NB4 (cell line): ENCODE measurements at places on chromosomes 7 and 10.

- DNase-seq, result no peak
Measured at GRCh38 chr10:69559525-69559924, 13.7 kb downstream of the NEUROG3 start.

DNA sequence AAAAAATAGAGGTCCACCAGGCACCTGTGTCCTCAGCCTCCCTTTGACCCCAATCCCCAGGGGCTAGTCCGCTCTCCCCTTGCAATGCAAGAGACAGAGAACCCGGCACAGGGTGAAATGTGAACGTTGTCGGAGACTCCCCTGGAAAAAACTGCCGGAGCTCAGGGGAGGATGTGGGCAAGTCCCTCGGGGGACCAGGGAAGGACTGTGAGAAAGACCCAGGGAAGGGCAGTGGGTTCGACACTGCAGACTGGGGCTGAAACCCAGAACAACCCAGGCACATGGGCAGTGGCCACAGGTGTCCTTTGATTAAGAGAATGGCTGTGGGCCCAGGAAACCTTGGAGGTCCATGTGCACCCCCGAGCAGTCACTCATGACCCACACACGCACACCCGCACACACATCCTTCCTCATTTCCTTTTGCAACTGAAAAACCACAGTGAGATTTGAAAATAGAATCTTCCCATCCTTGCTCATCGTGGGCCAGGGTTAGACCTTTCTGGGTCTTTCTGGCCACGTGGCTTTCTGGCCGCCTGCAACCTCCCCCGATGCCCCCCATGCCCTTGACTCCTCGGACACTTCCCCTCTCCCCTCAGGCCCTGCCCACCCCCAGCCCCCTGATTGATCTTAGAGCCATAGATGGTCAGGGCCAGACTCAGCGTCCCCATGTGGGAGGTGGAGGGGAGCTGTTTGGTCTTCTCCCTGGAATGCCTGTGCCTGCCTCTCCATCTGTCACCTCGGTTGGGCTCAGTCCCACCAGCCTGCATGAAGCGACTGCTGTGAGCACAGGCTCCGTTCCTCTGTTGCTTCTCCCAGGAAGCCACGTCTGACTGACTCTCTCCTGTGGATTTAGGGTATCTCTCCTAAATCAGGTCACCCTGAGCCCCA, 7.9 kb downstream of the LAT2 start:
- peak; percentile 99 for DNase-seq

DNA sequence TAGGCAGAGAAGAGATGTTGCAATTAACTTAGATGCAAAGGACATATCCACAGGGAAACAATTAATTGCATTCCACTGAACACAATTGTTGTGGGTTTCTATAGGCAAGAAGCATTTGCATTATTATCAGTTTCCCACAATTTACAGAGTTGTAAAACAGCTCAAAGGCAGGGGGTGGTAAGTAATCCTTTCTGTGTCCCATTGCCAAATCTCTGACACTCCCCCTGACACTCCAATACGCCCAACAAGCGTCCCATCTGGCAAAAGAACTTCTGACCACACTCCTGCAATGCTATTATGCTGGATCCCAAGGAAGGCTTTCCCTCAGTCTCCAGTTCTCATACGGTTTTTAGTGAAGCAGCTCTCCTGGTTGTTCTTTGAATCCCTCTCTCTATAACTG, 179.8 kb downstream of the CXCL12 start:
- no peak for DNase-seq

DNA sequence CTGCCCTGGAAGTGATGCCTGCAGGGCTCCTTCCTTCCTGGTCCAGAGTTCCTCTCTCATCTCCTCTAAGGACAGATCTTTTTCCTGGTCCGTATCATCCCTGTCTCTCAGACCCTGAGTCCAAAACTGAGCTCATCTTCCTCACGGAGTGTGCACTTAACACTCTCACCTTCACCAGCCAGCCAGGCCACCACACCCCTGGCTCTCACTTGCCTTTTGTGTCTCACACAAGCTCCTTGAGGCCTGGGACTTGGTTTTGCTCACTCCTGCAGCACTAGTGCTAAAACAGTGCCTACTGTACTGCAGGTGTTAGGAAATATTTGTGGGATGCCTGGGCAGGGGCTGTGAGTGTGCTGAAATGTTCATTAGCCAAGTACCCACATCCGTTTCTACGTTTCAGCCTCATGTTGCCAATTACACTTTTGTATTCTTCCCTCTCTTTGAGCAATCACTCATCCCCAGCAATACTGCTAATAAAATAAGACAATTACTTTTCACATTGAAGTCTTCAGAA, 21.4 kb upstream of the PARP12 start:
- peak; percentile 97 for DNase-seq

GRCh38 chr7:15085366-15085765, 182.8 kb upstream of the DGKB start:
- no peak for DNase-seq

GRCh38 chr10:76554478-76554877, 1083.1 kb downstream of the KCNMA1 start:
- no peak for DNase-seq

DNA sequence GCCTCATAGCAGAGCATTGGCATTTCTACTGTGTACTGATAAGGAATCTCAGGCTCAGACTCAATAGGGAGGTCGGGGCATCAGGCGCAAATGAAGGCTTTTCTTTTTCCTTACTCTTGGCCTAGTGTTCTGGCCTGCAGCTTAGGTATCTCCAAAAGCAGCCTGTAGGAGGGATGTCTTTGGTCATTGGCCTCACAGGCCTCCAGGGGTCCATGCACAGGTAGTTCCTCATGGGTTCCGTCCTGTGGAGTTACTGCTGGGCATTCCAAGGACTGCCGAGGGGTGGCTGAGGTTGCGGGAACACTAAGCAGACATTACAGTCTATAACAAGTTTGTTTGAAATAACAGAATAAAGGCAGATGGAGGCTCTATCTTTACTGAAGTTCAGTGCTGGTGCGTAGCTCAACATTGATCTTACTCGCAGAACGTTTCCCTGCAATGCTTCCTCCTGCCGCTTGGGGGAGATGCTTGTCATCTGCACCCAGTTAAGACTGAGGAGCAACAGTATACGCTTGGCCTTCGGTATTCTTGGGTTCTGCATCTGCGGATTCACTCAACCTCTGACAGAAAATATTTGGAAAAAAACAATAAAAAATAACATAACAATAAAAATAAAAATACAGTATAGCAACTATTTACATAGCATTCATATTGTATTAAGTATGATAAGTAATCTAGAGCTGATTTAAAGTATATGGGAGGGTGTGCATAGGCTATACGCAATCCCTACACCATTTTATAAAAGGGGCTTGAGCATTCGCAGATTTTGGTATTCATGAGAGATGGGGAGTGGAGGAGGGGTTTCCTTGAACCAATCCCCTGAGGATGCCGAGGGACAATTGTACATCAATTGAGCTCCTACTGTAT, 58.9 kb downstream of the SH2D4B start:
- peak; percentile 70 for DNase-seq

- DNase-seq, result peak; percentile 44
Measured at GRCh38 chr7:29282819-29283414, 88.3 kb downstream of the CHN2 start.

GRCh38 chr7:1542841-1543747, 12.6 kb downstream of the MAFK start:
- no peak for DNase-seq

GRCh38 chr7:135704698-135705097, 23.3 kb downstream of the SLC13A4 start:
- DNase-seq, result no peak

GRCh38 chr10:75546004-75546403, 114.6 kb downstream of the LRMDA start:
- no peak for DNase-seq

DNA sequence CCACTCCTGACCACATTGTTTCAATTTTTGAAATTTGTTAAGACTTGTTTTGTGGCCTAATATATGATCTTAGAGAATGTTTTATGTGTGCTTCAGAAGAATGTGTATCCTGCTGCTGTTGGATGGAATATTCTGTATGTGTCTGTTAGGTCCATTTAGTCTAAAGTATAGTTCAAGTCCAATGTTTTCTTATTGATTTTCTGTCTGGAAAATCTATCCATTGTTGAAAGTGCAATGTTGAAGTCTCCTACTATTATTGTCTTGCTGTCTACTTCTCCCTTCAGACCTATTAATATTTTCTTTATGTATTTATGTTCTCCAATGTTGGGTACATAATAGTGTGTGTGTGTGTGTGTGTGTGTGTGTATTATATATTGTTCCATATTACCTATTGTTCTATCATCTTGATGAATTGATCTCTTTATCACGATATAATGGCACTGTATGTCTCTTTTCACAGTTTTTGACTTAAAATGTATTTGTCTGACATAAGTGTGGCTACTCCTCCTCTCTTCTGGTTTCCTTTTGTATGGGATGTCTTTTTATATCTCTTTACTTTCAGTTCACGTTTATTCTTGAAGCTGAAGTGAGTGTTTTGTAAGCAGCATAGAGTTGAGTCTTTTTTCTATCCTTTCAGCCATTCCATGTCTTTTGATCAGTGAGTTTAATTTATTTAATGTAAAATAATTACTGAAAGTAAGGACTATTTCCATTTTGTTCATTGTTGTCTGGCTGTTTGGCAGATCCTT, 61.3 kb downstream of the AKR1D1 start:
- no peak for DNase-seq

- no peak for DNase-seq
Measured at GRCh38 chr10:7887174-7887816, 69.0 kb downstream of the TAF3 start.

- no peak for DNase-seq
Measured at GRCh38 chr7:135167365-135167917, 3.1 kb downstream of the CYREN start.

DNA sequence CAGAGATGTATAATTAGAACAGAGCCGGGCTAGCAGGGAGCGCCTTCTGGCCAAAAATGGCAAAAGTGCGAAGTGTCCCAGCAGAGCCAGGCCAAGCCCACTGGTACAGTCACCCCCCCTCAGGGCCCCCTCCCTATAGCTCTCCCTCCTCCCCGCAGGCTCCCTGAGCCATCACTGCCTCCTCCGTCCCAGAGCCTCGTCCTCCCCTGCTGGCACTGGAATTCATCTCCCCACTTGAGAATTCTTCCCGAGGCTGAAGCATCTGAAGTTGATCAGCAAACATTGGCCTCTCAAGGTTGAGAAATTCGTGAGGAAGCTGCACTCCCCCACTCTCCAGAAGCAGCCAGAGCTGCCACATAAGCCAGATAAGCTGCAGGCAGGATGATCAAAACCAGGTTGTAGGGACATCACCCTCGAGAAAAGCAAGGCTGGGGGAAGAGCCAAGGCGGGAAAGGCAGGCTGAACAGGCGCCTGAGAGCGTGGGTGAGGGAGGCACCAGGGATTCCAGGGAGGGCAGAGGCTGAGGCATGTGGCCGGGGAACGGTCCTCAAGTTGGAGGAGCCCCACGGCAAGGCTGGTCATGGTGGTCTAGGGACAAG, 23.4 kb downstream of the CAMK2G start:
- peak; percentile 59 for DNase-seq

DNA sequence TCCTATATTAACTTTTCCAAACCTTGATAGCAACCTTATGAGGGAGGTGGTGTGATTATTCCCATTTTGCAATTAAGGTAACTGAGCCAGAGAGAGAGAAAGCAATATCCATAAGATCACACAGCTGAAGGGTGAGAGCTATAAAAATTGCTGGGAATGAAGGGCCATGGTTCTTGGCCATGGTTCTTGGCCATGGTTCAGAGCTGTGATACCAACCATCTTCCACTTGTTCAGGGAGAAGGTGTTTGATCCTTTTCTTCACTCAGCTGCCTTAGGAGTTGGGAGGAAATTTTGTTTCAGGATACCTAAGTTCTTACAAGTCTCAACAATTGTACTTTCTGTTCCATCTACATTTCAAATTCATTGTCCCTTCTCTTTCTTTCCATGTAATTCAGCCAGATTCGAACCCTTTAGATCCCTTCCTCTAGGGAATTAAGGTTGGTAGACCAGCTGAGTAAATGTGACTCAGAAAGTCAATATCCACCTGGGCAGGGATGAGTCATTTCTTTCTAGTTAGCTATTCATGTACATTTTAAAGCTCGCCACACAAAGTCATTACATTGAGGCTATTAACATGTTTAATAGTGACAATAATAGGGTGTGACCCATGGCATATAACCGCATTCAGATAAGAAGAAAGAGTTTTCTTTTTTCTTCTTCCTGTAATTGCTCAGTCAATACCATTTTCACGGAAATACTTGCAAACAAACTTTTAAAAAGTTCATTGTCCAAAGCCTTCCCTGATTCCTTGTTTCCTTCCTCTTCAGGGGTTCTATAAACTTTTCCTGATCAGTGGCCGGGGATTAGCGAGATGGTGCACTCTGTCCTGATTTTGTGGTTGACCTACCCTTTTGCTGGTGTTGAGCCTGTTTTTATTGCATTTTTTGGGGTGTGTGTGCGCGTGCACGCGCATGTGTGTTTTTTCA, 143.4 kb downstream of the TCF7L2 start:
- peak; percentile 36 for DNase-seq

- DNase-seq, result no peak
Measured at GRCh38 chr7:2800931-2801688, 43.0 kb downstream of the GNA12 start.

DNA sequence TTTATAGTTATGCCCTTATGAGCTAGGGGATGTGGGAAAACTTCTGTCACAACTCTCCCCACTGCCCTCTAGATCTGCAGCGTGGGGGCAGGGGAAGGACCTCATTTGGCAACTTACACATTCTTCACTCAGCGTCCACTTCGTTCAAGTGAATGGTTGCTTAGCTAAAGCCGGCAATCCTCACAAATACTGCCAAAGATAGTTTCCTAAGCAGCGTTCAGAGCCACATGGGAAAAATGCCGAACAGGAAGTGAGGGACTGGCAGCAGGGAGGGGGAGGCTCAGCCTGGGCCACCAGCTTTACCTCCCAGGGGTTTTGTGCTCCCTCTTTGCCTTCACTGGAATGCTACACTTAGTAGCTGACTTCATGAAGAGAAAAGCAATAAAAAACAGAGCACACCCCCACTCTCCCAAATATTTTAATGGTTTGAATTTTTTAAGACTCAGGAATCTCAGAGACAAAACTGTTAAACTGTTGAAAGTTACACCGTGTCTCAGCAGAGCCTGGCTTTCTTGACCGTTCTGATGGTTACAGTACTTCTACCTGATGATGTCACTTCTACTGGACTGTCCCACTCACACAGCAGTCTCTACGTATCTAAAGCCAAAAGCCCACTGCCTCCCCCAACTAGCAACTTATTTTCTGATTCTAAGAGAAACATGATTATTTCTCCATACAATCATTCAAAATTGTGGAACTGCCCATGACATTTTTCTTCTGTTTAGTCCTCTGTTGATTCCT, 10.4 kb downstream of the GRM3 start:
- DNase-seq, result no peak

DNA sequence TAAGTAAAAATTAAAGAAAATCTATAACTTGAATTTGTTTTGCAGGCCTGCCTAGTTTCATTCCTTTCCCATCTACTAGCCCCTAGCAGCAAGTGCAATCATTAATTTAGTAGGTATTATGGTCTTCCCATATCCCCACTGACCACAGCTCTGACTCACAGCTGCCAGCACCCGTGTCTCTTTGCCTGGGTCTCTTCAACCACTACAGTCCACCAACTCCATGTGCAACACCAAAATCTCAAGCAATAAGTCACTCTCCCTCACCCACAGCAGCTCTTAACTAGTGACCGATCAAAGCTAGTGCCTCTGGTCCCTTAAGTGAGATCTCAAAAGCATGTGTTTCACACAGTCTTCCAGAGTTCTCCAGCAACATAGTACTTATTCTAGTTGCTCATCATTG, 26.0 kb upstream of the THSD7A start:
- no peak for DNase-seq
